CD4-positive, alpha-beta T cell treated with Interleukin-1 beta for 1 hour (primary cell): ENCODE measurements at places on chromosomes 6 and 20.

DNA sequence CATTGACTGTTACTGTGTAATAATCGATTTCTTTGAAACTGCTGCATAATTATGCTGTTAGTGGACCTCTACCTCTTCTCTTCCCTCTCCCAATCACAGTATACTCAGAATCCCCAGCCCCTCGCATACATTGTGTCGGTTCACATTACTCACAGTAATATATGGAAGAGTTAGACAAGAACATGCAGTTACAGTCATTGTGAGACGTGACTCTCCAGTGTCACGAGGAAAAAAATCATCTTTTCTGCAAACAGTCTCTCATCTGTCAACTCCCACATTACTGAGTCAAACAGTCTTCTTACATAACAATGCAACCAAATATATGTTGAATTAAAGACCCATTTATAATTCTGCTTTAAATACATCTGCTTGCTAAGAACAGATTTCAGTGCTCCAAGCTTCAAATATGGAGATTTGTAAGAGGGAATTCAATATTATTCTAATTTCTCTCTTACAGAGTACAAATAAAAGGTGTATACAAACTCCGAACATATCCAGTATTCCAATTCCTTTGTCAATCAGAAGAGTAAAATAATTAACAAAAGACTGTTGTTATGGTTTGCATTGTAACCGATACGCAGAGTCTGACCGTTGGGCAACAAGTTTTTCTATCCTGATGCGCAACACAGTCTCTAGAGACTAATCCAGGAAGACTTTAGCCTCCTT lies 113.3 kb downstream of the TMEM242 start:
- no peak for DNase-seq

- DNase-seq = no peak
These were observed 831.8 kb downstream of the EPHA7 start for GRCh38 chr6:92587525-92587924.

GRCh38 chr20:52624281-52624680 lies 347.9 kb upstream of the TSHZ2 start:
- DNase-seq = no peak

DNA sequence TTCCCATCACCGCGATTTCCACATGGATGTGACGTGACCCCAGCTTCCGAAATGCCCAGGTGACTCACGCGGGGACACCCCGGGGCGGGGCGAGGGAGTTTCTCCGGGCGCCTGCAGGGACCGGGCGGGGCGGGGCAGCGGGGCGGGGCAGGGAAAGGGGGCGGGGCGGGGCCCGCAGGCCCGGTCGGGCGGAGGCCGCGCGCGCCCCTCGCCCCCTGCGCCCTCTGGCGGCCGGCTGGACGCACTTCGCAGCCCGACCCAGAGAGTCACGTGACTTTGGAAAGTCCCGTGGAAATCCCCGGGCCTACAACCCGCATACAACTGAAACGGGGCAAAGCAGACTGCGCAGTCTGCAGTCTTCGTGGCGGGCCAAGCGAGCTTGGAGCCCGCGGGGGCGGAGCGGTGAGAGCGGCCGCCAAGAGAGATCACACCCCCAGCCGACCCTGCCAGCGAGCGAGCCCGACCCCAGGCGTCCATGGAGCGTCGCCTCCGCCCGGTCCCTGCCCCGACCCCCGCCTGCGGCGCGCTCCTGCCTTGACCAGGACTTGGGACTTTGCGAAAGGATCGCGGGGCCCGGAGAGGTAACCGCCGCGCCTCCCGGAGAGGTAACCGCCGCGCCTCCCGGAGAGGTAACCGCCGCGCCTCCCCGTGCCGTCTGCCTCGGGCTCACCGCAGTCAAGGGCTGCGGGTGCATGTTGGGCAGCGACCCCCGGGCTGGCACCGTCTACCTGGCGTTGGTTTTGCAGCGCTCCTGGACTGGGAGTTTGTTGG lies at the start of gene TNFAIP3:
TNFAIP3 (plus strand) TSS at position 346 of the 771 bp plus-strand sequence. CDS start 3,969 bp downstream, outside the sequence.
- DNase-seq = peak; percentile 97

DNA sequence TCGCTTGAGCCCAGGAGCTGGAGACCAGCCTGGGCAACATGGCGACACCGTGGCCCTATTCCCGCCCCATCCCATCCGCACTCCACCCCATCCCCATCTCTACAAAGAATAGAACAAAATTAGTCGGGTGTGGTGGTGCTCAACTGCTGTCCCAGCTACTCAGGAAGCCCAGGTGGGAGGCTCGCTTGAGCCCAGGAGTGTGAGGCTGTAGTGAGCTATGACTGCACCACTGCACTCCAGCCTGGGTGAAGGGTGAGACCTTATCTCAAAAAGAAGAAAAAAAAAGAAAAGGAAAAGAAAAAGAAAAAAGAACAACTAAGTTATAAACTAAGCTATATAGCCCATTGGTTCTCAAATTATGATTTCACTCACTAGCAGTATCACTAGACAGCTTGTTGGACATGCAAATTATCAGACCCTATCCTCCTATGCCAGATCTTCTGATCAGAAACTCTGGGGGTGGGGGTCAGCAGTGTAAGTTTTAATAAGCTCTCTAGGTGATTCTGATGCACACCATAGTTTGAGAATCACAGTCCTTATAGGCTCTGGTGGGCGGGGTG lies 491 bp upstream of the ITCH start:
- no peak for DNase-seq
